Osteoblast (primary cell): ENCODE measurements at places on chromosomes 5 and 9. TPM values are rescaled to one million over a fixed set of nuclear protein-coding genes. Genes with fewer than 3 reads are reported as not detected.

The MAT2B gene
- 46.7 and 52.2 TPM in 2 replicates for total RNA-seq

GRCh38 chr5:160565376-160565775 is 143.7 kb downstream of the PTTG1 start:
- no peak overlapping the region for H3K27ac ChIP-seq
- no peaks in the 10 kb centered on the region for H3K27me3 ChIP-seq
- no peaks in the 10 kb centered on the region for H3K36me3 ChIP-seq
- no peak overlapping the region for H3K4me3 ChIP-seq

The NMUR2 gene
- not detected in 2 replicates for total RNA-seq

DNA sequence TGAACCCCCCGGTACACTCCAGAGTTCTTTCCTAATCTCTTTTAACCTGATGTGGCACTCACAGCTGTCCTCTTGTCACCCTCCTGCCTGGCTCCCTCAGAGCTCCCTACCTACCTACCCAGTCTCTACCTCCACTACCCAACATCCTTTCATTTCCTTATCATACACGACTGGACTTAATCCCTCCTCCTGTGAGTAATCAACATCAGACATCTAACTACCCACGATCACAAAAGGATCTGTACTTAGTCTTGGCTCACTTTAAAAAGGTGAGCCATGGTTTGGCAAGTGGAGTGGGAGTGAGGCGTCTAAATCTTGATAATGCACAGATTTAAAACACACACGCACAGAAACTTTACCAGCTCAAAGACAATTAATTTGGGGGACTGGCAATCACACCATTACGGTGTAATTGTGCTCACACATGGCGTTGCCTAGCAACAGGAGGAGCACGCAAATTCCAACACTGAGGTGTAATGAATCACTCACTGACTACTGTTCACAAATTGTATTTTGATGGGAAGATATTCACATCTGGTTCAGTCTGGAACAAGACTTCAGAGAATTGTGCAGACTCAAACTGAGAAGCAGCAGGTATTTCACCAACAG is 235.9 kb downstream of the EPB41L4A start:
- H3K27me3 ChIP-seq = peaks cover 15% of the 10 kb centered on the region
- no peaks in the 10 kb centered on the region for H3K4me1 ChIP-seq
- no peak overlapping the region for H3K27ac ChIP-seq
- no peak for DNase-seq
- H3K4me3 ChIP-seq = no peak overlapping the region

- peak overlapping the region; percentile 93 for H3K27ac ChIP-seq
- peaks cover 14% of the 10 kb centered on the region for H3K36me3 ChIP-seq
- H3K27me3 ChIP-seq = no peaks in the 10 kb centered on the region
- peaks cover 30% of the 10 kb centered on the region for H3K4me1 ChIP-seq
Measured at GRCh38 chr5:180785121-180785781, 17.4 kb downstream of the MGAT1 start.

The HSD17B3 gene
- total RNA-seq = under 0.01 TPM in 1 of 2 replicates, not detected in the other

DNA sequence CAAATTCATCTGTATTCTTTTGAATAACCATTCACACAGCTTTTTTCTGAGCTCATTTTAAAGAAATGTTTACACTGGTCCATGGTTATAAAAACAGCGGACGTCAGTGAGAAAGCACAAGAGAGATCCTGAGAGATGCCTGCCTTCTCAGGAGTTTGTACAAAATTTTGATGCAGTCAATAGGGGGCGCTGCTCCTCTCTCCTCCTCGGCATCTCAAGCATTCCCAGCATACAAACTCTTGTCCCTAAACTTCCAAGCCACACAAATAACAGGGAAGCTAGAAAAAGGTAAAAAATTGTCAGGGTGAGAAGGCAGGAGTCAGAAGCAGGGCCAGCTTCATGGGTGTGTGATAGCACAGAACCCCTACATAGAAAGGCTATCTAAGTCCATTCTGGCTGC is 11.2 kb upstream of the CCDC152 start:
- no peak overlapping the region for H3K27ac ChIP-seq
- no peaks in the 10 kb centered on the region for H3K4me1 ChIP-seq
- no peak for DNase-seq
- H3K4me3 ChIP-seq = no peak overlapping the region
- no peaks in the 10 kb centered on the region for H3K27me3 ChIP-seq

The PCDHGA10 gene
- 23.2 and 24.8 TPM in 2 replicates for total RNA-seq

The RASA1 gene
- total RNA-seq = 42.4 and 43.8 TPM in 2 replicates
